ENCODE measurements at places on chromosomes 4 and X.

DNA sequence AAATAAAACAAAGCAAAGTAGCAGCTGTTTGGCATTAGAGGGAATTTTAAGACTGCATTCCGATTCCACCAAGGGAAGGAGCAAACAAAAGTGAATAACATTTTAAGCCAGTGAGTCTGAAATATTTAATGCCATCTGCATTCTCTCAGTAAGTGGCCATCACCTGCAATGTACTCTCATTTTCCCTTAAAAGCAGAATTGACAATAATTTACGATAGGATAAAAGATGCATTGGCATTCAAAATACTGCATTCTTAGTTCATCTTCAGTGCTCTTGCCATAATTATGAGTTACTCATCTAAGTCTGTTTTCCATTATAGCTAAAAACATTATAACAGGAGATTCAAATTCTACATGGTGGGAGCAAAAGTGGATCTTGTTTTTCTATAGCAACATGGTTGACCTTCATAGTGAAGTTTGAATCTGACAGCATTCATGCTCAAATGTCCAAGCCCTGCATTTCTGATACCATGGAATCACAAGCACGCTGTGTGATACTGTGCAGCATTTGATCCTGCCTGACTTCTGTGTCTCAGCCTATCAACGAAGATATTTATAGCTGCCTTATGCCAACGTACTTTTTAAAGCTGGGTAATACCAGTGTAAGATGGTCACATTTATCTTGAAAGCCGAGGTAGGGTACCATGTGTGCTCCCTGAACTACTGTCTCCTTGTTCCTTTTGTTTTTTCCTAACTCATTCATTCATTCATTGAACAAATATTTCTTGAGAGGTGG lies 355.3 kb upstream of the IGFBP7 start:
- DNase-seq, result no peak

DNA sequence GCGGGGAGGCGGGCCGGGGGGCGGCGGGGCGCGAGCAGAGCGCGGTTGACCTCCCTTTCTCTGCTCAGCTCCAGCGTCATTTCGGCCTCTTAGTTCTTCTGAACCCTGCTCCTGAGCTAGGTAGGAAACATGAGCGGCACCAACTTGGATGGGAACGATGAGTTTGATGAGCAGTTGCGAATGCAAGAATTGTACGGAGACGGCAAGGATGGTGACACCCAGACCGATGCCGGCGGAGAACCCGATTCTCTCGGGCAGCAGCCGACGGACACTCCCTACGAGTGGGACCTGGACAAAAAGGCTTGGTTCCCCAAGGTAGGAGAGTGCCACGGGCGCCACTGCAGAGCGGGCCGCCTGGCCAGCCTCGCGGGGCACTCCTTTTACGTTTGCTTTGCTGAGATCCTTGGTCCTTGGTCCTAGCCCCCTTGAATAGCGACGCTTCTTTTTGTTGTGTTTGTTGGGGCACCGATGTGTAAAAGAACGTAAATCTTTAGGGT lies at the start of gene HTATSF1:
TSS of gene HTATSF1 (plus strand) at position 37 of the 497 bp plus-strand sequence. CDS start at position 130, 93 bp downstream.
- no peak for DNase-seq

DNA sequence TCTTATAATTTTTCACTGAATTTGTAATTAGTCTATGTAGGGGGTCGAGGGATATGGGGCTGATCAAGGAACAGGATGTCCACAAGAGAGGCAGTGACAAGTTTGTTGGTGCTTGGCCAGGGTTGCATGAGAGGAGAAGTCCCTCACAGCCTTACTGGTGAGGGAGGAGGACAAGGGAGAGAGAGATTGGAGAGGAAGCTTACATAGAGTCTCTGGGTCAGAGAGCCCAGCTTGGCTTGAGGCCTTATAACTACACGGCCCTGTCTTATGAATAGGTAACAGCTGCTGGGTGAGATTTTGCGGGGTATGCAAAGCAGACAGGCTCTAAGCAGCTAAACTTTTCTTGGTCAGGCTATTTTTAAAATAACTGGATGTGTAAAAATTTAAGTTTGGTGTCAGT lies 37.9 kb upstream of the OTUD4 start:
- no peak for DNase-seq

GRCh38 chr4:148834804-148835631 lies 392.8 kb upstream of the NR3C2 start:
- DNase-seq, result no peak

Measured in effector CD8-positive, alpha-beta T cell (primary cell).